ENCODE measurements at places on chromosomes 3 and 15. TPM values are rescaled to one million over a fixed set of nuclear protein-coding genes. Genes with fewer than 3 reads are reported as not detected.

Gene HCLS1
- 0.45 TPM for total RNA-seq

Gene RAB6B
- total RNA-seq, result 2.4 TPM

Gene AMT
- total RNA-seq, result not detected

Gene SCAMP5
- total RNA-seq, result 14.0 TPM

Gene LRRIQ4
- total RNA-seq, result not detected

Gene PROS1
- 7.6 TPM for total RNA-seq

Gene OXNAD1
- total RNA-seq, result 8.1 TPM

Gene SSUH2
- total RNA-seq, result 0.57 TPM

Gene RNU6-1
- total RNA-seq, result not detected

Gene DISP2
- total RNA-seq, result 1.3 TPM

Gene RBP2
- not detected for total RNA-seq

Gene LRTM1
- not detected for total RNA-seq

Gene LMAN1L
- not detected for total RNA-seq

Gene STAC
- 2.6 TPM for total RNA-seq

Gene GCNT3
- total RNA-seq, result 149 TPM

Gene DNAH12
- 0.19 TPM for total RNA-seq

Gene SAMMSON
- not detected for total RNA-seq

Gene GOLGA6B
- not detected for total RNA-seq

Gene SLC2A2
- total RNA-seq, result not detected

Gene OSBPL10
- total RNA-seq, result 18.5 TPM

Gene ITPKA
- total RNA-seq, result 1.9 TPM

Gene GP5
- total RNA-seq, result not detected

Gene LIPH
- 8.1 TPM for total RNA-seq

Gene SNRPN
- total RNA-seq, result 99.9 TPM

Gene SENP8
- 1.3 TPM for total RNA-seq

Gene TIMP4
- total RNA-seq, result 10.9 TPM

Gene ATP13A5
- not detected for total RNA-seq

Gene ZMAT3
- 6.4 TPM for total RNA-seq

Gene PTPN9
- total RNA-seq, result 45.3 TPM

Gene EFHB
- total RNA-seq, result 0.41 TPM

Gene MAP6D1
- 6.5 TPM for total RNA-seq

Gene CHRFAM7A
- 3.8 TPM for total RNA-seq

Gene GOLGA8R
- 0.27 TPM for total RNA-seq

Gene TMEM212
- total RNA-seq, result not detected

Gene OR5K2
- total RNA-seq, result not detected

Gene CLDN18
- total RNA-seq, result not detected

Gene CLDN1
- total RNA-seq, result 33.5 TPM

Gene SERPINI2
- not detected for total RNA-seq

Gene MFAP1
- total RNA-seq, result 28.5 TPM

Gene ITIH4
- 1.4 TPM for total RNA-seq

Gene ATP13A4
- not detected for total RNA-seq

Gene KNL1
- total RNA-seq, result 6.5 TPM

Gene GRAMD2A
- total RNA-seq, result not detected

Gene SMCO1
- total RNA-seq, result not detected

Gene SLC49A4
- total RNA-seq, result 16.7 TPM

Gene ASB14
- not detected for total RNA-seq

Gene MEIS2
- total RNA-seq, result 9.8 TPM

Gene CHRM5
- 0.01 TPM for total RNA-seq

Gene ISL2
- 5.1 TPM for total RNA-seq
